ENCODE measurements at places on chromosomes 12 and 14.
A peak's percentile ranks its signal among the peaks of the same experiment; 100 is the strongest.

- no peak for DNase-seq
Observed at GRCh38 chr12:43675048-43675904, 83.3 kb downstream of the PUS7L start.

DNA sequence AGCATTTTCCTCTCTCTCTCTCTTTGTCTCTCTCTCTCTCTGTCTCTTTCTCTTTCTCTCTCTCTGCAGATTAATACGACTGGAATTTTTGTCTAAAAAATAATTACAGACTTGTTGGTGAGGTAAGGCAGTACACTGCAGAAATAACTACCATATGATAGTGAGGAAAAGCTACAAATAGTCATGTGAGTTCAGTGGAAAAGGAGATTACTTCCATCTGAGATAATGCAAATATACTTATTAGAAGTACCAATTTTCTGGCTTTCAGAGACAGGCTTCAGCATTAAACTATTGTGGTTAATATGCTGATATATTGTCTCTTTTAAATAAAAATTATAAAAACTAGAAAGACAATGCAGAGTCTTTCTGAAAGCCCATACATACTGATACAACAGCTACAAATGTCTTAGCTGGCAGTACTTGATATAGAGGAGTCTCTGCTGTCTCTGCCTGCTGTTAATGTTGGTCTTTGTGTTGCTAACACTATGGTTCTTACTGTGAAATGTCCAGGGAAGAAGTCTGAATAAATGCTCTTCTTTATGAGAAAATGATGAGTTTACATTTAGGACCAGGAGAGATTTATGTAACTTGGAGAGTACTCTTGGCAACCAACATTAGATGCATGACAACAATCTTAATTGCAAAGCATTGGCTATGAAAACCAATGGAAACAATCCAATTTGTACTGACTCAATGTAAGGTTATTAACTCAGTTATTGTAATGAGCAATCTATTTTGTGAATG, 167.0 kb downstream of the LRFN5 start:
- no peak for DNase-seq

GRCh38 chr12:113186666-113187325, 1.3 kb downstream of the RITA1 start:
- no peak for DNase-seq

GRCh38 chr14:30291216-30291615, 267.7 kb upstream of the G2E3 start:
- DNase-seq, result no peak

GRCh38 chr14:45587142-45587541, 334.1 kb upstream of the MIS18BP1 start:
- DNase-seq, result no peak

DNA sequence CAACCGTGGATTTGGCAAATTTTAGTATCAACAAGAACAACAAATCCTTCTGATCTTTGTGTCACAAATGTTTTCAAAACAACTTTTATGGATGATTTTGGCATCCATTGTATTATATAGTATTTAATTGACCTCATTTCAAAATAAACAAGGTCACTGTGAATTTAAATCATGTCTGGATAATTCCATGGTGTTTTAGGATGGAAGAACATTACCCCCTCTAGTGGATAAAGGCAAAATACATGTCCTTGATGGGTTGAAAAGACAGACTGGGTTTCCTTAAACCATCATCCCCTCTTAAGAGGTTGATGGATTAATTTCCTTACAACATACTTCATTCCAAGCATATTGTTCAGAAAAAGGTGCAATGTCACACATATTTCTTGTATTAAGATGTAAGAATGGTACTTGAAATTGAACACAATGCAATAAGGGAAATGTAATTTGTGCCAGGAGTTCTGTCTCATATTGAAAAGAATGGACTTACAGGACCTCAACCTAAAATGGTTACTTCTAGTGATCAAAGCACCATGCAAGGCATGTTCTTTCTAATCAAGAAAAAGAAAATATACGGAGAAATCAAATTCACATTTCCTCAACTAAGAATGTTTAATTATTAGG, 352.0 kb downstream of the BCAT1 start:
- no peak for DNase-seq

- DNase-seq, result no peak
Observed at GRCh38 chr12:13591488-13591887, 389.9 kb downstream of the GRIN2B start.

DNA sequence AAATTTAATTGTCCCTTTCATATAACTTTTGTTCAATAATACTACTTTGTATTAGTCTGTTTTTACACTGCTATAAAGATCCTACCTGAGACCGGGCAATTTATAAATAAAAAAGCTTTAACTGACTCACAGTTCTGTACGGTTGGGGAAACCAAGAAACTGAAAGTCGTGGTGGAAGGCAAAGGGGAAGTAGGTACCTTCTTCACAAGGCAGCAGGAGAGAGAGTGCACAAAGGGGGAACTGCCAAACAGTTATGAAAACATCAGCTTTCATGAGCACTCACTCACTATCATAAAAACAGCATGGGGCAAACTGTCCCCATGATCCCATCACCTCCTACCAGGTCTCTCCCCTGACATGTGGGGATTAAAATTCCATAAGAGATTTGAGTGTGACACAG, 1069.0 kb downstream of the FSCB start:
- DNase-seq, result no peak

DNA sequence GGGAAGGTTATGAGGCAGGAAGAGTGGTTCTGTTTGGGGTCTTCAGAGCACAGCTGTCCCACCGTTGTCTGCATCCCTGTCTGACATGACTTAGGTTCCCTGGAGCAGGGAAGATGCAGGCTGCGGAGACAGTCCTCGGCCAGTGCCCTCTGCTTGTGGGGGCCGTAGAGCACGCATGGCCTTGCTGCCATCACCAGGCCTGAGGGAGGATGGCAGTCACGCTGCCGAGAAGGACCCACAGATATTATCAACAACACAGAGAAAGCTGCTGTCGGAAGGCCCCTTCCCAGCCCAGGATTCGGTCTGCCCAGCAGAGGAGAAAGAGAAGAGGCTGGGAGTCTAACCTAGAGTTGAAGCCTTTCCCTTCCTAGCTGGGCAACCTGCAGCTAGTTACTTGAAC, 35.0 kb downstream of the ERH start:
- DNase-seq, result no peak

GRCh38 chr12:70576341-70577282, 60.6 kb downstream of the PTPRB start:
- DNase-seq, result no peak

DNA sequence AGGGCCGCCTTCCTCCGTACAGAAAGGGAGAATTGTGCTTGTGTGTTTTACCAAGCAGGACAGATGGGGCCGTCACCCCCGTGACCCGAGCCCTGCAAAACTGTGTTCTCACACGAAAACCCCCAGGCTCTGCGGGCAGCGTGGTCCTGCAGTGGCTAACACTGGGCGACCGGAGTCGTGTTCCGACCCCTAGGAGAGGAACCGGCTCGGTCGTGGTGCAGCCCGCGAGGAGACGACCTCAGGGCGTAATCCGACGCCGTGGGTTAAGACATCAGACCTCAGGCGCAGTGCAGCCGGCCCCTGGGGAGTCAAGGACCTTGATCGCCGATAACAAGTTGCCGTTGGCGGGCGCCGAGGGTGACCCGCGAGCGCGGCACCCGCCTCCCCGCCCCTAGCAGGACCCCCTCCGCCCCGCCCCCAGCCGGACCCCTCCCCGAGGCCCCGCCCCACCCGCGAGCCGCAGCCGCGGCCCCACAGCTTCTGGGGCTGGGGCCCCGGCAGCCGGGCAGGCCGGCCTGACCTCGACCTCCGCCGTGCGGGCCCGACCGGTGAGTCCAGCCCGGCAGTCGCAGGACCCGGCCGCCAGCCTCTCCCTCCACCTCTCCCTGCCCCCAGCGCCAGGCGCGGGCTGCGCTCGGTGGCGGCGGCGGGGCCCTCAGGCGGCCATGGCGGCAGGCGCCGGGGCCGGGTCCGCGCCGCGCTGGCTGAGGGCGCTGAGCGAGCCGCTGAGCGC, at the start of gene CHPT1:
Gene CHPT1, plus strand, starts transcription at position 444 of the 733 bp plus-strand sequence. Its CDS starts 222 bp downstream, at position 666.
- DNase-seq, result peak; percentile 64

GRCh38 chr14:105021656-105022275, 883 bp upstream of the CDCA4 start:
- DNase-seq, result no peak

DNA sequence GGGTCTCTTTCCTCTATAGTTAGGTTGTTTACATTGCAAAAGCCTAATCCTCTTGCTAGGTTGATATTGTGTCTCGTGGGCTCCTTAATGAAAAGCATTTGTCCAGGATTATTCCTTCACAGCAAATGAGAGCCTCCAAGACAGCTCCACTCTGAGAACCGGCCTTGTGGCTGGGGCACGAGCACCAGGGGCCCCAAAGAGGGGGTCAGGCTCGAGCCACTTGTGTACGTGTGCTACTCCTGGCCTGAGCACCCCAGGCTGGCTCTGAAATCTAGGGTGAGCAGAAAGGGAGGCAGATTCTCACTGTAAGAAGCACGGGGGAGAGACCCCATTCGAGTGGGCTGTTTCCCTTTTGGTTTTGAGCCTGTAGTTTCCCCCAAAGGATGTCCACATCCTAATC, 45.0 kb upstream of the FZD10 start:
- no peak for DNase-seq

GRCh38 chr12:14827043-14827442, 13.1 kb upstream of the SMCO3 start:
- no peak for DNase-seq

DNA sequence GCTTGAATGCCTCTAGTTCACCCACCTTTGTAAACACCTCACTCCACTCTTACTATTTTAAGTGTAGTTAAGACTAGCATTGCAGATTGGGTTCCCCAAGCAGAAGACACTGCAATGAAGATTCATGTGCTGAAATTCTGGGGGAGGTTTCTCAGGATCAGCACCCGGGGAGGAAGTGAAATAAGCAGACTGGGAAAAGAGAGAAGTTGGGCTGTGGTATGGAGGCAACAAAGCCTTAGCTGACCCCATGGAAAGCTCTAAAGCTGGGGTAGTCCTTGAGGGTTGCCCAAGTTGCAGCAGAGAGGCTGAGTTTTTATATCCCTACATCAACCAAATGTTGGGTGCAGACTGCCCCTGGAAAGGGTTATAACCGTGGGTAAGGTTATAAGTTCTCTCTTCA, 23.9 kb upstream of the IGF1 start:
- no peak for DNase-seq

DNA sequence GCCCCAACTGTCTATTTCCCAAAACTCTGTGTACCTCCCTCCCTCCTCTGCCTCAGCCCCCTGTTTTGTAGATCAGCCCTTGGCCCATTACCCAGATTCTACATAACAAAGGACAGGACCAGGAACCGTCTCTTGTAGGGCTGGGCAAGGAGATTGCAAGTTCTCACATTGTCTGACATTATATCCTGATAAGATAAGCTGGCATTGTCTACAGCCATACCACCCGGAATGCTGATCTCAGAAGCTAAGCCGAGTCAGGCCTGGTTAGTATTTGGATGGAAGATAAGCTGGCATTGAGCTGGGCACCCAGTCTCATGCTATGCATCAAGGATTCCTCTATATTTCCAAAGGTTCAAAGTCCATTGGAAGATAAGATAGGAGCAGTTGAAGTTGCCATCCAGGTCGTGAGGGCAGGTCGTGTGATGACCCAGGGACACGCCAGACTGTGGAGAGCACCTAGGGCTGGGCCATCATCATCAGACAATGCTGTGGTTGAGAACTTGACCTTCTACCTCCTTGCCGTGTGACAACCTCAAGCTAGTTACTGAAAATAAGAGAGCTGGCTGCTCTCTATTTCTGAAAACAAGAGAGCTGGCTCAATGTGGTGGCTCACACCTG, 29.5 kb downstream of the PHETA1 start:
- DNase-seq, result no peak

DNA sequence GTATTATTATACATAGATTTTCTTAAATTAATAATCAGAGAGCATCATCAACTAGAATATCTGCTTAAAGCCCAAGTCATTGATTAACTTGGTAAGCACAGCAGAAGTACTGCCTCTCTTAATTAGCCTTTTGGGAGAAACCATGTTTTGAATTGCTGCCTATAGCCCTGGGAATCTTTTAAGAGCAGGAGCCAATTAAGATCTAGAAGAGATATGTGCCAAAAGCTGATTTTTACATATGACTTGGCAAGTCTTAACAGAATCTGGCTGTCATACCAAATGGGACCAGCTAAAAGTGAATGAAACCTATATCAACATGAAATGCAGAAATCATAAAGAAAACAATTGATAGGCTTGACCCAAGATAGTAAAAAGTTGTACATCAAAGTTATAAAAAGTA, 23.2 kb upstream of the WNK1 start:
- DNase-seq, result no peak

- no peak for DNase-seq
Observed at GRCh38 chr14:101857226-101857625, 95.7 kb downstream of the PPP2R5C start.

DNA sequence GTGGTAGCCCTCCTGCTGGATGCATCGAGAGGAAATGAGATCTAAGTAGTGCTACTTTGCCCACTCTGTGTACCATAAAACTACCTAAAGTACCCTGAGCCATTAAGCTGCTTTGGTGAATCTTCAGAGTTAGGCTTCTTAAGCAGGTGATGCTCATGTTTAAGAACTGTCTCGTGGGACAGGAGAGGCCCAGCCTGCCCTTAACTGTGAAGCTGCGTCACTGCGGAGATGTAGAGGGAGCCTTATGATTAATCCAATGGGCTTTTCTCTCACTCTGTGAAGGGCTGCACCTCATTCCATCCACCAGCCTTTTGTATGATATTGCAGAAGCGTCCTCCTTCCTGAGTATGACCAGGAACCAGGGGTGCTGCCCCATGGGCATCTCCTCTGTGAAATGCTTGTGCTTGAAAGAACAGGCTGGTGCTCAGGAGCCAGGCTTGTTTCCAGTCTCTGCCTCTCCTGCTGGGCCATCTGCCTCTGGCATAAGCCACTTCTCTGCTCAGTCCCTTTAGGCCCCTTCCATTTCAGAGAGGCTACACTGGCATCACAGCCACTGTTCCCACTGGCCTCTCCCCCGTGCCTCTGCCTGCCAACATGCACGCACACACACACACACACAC, 6.8 kb upstream of the CCDC177 start:
- DNase-seq, result no peak

- peak; percentile 51 for DNase-seq
Observed at GRCh38 chr12:2052826-2053678, at the start of gene CACNA1C. Gene CACNA1C (plus strand): TSS chr12:2052987. CDS start chr12:2053563, 576 bp downstream.

- no peak for DNase-seq
Observed at GRCh38 chr12:59708484-59708883, 112.7 kb downstream of the SLC16A7 start.

DNA sequence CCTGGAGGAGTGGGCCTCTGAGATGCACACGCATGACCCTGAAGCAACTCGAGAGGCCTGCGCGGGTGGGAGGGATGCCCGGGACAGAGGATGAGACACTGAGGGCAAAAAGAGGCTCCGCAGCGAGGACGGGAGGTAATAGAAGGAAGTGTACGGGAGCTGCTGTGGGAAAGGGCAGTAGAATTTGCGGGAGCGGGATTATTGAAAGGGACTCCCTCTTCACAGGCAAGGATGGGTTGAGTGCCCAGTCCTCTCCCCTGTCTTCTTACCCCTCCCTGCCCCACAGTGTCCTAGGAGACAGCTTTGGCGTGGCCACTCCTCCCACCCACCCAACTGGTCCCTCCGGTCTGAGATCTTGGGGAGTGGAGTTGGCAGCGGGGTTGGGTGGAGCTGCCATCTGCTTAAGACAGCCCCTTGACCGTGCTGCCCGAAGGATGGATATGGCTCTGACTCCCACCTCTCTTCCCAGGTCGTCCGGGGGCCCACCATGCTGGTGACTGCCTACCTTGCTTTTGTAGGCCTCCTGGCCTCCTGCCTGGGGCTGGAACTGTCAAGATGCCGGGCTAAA, 15.7 kb upstream of the ESPL1 start:
- DNase-seq, result no peak

- DNase-seq, result no peak
Observed at GRCh38 chr14:24441904-24442239, 704 bp downstream of the SDR39U1 start.

GRCh38 chr12:52280319-52280795, 5.9 kb downstream of the KRT86 start:
- no peak for DNase-seq

- no peak for DNase-seq
Observed at GRCh38 chr14:75806352-75806832, 145.3 kb downstream of the TTLL5 start.

Measured in GM12891 (cell line).